ENCODE measurements at places on chromosomes 3 and 15.

- DNase-seq: no peak
These were observed 393.3 kb downstream of the TIGIT start for GRCh38 chr3:114687151-114687550.

DNA sequence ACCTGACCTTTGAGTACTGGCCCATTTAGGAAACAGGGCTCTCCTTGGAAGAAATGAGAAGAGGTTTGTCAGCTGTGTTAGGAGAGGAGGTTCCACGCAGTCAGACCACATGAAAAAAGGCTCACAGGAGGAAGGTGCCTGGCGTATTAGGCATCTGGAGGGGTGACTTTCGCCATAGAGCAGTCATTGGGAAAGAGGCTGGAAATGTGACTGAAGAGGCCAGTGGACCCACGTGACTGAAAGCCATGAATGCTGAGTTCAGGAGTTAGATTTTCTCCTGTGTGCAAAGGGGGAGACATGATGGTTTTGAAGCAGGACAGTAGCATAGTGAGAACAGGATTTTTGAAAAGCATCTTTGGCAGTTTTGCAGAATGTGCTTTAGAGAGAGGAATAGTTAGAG is 29.7 kb upstream of the RNF7 start:
- DNase-seq: no peak

GRCh38 chr3:4503050-4503449 is 9.9 kb downstream of the ITPR1 start:
- DNase-seq: no peak

DNA sequence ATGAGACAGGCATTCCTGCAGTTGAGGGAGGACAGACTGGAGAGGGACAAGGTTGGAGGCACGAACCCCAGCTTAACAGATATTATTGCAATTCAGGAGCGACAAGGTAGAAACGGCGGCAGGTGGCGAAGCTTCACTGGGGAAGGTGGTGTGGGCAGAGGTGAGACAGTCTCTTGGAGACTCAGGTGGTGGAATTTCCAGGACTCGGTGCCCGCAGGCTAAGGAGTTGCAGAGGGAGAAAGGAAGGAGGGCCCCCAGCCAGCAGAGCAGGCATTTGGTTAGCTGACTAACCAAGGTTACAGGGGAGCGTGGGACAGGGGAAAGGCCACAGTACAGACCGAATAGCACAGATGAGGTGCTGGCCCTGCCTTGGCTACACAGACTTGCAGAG is 3.0 kb downstream of the FAM174B start:
- DNase-seq: no peak
